MV-4-11 (cell line): ENCODE measurements at places on chromosomes 5 and 9.

GRCh38 chr5:171580502-171581265, 161.2 kb downstream of the FGF18 start:
- DNase-seq: peak; percentile 19

DNA sequence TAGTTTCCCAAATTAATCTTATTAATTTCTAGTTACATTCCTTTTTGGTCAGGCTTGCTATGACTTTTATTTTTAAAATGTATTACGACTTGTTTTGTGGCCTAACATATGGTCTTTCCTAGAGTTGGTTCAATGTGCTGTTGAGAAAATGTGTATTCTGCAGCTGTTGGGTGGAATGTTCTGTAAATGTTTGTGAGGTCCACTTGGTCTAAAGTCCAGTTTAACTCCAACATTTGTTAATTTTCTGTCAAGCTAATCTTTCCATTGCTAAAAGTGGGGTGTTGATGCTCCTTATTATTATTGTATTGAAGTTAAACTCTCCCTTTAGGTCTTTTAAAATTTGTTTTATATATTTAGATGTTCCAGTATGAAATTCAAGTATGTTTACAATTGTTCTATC, 1010.8 kb upstream of the EDIL3 start:
- no peak for DNase-seq

DNA sequence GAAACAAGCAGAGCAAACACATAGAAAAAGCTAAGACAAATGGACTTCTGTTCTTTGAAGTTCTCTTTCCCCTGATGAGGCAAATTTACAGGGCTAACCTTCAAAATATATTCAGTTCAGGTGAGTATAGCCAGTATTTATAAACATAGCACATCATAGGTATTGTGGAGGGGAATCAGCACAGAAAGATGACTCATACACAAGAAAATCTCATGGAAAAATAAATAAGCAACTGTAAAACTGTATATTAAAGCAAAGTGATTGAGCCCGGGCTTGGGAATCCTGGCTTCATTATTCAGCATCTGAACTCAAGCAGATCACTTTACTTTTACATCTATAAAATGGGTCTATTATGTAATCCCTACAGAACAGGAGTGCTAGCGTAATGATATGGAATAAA, 173.5 kb upstream of the PAPPA start:
- DNase-seq: no peak

DNA sequence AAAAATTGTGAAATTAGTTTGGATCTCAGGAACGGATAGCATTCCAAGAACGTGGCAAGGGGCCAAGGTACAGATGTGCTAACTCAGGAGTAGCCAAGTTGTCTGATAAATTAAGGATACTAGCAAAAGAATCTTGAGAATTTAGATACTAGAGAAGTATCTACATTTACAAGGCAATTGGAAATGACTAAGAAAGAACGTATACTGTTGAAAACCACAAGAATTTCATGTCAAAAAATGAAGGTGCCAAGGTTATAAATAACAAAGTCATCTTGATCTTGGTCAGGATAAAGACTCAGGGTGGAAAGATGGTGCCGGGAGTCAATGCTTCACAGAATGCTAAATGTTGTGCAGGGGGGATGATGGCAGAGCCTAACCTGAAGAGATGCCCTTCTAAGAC, 19.2 kb downstream of the CAPSL start:
- no peak for DNase-seq

- peak; percentile 10 for DNase-seq
Observed at GRCh38 chr9:133238851-133239532, 29.9 kb upstream of the OBP2B start.

- no peak for DNase-seq
Observed at GRCh38 chr5:124738681-124739633, 7.5 kb downstream of the ZNF608 start.
